Psoas muscle (tissue), 8 donors: ENCODE measurements at places on chromosomes 6 and 20. TPM values are rescaled to one million over a fixed set of nuclear protein-coding genes. Genes with fewer than 3 reads are reported as not detected.

- no peak for DNase-seq
These were observed 5.7 kb downstream of the KDM1B start for GRCh38 chr6:18160911-18161310.

- no peak for DNase-seq
These were observed 619.4 kb downstream of the PHF3 start for GRCh38 chr6:64255000-64255399.

DNA sequence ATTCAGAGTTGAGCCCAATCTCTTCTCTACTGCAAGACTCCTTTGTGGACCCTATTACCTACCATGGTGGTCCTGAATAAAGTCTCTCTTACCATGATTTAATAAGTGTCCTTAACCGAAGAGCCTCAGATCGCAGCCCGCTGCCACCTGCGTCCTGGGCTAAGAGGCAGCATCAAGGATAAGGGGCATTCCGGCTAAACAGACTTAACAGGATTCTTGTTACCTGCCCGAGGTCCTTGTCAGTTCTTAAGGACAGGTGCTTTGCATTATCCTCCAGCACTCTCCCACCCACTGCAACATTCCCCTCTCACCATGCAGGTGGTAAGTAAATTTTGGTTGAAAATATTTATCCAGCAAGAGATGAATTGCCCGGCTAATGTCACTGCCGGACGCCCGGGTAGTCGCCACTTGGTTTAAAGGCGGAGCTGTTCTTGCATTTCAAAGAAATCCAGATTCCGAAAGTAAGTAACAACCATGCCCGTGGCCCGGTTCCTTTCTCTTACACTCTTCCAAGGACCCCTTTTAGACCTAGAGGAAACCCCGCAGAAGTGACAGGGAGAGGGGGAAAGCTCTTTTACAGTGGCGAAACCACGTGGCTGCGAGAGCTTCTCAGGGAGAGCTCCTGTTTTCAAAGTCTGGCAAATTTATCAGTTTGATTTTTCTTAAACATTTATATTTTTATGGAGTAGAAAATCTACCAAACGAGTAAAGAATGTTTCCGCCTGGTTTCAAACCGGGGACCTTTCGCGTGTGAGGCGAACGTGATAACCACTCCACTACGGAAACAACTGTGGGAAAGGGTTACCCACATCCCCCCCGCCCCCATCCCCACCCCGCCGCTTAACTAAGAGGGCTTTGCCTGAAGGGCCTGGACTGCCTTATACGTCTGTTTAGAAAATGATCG, 41.9 kb upstream of the PRSS16 start:
- DNase-seq = no peak

DNA sequence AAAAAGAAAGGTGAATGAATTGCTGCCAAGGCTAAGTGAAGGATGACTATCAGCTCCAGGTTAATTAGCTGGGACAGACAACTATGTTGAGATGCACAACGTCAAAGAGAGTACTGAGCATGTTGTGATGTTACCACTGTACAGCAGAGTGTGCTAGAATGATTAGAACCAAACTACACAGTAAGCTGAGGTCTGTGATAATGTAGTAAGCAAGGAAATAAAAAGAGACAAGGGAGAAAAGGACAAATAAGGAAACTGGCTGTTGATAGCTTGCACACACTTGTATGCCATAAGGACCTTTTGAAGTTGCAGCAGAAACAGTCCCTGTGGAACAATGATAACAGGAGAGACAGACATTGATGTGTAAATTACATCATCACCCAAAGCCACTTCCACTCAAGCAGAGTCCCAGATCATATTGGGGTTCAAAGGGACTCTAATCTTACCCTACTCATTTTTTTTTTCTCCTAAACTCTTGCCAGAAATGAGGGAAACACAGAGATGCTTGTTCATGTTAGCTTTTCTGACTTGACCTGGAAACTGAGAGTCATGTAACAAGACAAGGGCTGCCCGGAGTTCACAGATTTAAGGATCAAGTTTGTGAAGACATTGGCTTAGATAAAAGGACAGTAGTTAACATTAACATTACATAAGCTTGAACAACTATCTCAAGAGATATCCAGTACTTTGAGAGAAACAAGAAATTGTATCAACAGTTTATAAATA, 189.9 kb downstream of the CENPW start:
- no peak for DNase-seq

GRCh38 chr6:4313044-4313686, 177.8 kb upstream of the ECI2 start:
- no peak for DNase-seq

- no peak for DNase-seq
These were observed 104.6 kb upstream of the EXOC2 start for GRCh38 chr6:797479-798077.

DNA sequence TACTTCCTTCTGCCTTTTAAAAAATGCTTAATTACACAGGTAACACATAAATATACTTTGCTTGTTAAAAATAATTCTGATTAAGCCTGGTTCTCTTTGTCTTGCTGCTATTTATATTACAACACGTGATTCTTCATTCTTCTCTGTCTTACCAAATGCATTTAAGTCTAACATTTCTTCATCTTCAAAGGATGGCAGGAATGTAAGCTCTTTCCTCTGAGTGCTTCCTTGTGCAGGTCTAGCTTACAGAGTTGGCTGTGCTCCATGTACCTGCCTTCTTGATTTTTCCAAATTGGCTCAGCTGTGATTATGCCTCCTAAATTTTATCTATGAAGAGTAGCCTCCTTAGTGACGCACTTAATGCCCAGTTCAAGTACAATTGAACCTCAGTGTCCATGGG, 44.4 kb downstream of the RNF144B start:
- DNase-seq = no peak

DNA sequence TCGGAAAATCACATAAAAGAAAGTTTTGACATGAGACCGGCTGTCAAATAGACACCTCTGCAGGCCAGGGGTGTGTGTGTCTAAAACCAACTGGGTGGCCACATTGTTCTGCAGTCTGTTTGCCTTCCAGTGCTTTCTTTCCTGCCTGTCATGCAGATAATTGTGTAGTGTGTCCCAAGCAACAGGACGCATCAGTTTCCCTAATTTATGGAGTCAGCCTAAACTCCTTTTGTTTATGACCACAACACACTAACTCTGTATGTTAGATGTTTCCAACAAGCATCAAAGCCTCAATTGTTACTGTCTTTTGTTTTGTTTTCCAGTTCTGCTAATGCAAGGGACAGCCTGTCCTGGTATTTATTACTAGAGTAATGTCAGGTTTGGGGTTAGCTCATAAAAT, 205.7 kb downstream of the ATXN1 start:
- no peak for DNase-seq

- DNase-seq = no peak
These were observed 144.2 kb downstream of the PACRG start for GRCh38 chr6:162871966-162872365.

DNA sequence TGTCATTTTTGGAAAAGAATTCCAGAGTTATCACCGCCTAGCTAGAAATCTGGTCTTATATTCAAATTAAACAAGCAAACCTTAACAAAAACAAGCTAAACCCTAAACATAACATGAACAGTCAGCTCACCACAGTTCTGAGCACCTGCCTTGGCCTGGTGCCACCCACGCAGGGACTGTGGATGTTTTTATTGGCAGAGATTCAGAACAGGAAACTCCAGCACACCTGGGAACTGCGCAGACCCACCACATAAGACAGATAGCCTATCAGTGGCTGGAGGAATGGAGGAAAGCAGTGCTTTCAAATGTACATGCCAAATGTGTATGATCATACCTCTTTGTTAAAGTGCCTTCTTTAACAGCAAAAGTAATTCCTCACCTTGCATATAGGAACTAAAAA, 8.9 kb downstream of the SLC16A10 start:
- no peak for DNase-seq

DNA sequence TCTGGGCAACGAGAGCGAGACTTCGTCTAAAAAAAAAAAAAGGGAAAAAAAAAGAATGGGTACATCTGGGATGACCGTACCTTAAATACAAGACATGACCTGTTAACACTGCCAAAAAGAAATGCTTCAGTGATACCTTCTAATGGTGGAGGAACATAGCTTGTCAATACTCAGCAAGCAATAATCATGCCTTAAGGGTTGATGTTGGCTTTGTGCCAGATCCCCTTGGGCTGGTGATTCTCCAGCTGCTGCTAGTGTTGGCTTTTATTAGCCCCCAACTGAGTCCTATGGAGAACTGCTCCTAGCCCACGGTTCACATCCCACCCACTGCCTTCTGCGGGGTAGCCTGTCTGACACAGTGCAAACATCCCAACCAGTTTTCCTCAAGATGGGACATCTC, 134.9 kb downstream of the PLCB1 start:
- no peak for DNase-seq

GRCh38 chr6:52522151-52522626, 54.7 kb downstream of the TRAM2 start:
- peak; percentile 67 for DNase-seq

DNA sequence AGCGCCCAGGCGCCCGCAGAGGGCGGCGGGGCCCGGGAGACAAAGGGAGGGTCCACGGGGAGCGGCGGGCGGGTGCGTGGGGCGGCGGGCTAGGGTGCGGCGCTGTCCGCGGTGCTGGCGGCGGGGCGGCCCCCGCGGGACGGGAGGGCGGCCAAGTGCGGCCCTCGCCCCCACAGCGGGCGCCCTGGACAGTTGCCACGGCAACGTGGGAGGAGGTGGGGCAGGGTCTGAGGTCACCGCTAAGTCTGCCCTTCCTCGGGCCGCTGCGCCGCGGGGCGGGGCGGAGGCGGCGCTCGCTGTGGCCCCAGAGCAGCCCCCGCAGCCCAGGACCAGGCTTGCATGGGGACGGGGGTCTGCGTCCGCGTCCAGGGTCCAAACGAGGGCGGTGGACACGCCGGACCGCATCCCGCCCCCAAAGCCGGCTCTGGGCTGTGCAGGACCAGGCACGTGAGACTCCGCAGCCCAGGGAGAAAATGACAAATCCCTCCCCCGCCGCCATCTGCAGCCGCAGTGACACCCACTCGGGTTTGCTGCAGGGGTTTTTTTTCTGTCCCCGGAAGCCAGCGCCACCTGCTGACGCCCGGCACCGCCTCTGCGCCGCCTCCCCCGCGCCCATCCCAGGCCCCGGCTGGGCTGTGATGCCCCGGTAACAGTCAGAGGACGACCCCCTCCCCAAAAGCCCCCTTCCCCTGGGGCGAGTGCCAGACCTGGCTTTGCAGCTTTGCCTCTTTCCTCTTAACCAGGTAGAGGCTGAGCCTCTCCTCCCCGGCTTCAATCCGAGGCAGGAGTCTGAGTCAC, 36.8 kb downstream of the YTHDF1 start:
- peak; percentile 29 for DNase-seq

DNA sequence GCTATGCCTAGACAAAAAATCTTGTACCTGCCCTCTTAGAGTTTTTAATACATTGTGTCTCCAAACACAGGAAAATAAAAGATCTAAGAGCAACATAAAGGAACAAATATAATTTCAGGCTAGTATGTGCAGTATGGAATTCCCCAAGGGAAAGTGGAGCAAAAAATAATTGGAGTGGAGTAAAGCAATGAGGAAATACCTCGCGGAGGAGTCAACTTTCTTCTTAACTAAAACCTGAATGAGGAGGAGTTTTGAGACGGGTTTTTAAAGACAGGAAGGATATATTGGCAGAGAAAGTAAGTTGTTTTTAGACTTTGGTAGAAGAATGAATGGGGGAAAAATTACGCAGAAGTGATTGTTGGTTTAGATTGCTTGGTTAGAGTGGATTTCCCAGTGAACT, 14.0 kb downstream of the HIVEP1 start:
- DNase-seq = no peak

DNA sequence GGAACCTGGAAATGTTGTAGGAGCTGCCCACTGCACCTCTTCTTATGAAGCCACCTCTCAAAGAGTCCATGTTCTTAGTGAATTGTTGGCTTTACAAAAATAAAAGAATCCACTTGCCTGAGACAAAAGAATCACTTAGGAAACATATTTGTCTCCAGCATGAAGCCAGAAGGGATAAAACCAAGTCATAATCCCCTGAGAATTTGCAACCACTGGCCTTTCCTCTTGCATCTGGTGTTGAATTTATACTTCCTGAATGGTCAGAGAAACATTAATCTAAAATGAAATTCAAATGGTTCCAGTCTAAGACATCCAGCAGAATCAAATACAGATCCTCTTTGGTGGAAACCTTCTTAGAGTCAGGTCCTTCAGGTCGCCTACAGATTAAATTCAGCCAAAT, 192.5 kb upstream of the ECI2 start:
- DNase-seq = no peak

DNA sequence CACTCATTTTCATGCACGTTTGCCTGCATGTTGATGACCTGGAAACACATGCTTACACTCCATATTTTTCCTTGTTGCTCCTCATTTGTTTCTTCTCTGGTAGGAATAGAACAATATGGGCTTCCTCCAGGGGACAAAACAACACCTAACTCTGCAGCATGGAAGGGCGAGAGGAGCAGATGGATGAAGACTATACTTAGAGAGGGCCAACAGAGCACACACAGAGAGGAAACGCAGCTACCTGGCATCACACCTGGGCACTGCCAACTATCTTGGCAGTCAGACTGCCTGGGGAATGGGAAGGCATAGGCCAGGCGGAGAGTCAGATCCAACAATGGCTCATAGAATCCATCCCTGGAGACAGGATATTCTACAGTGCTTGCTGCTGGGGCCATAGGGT, 290.9 kb downstream of the CD83 start:
- no peak for DNase-seq

- DNase-seq = no peak
These were observed 278.6 kb upstream of the MAP3K7 start for GRCh38 chr6:90865513-90865912.

DNA sequence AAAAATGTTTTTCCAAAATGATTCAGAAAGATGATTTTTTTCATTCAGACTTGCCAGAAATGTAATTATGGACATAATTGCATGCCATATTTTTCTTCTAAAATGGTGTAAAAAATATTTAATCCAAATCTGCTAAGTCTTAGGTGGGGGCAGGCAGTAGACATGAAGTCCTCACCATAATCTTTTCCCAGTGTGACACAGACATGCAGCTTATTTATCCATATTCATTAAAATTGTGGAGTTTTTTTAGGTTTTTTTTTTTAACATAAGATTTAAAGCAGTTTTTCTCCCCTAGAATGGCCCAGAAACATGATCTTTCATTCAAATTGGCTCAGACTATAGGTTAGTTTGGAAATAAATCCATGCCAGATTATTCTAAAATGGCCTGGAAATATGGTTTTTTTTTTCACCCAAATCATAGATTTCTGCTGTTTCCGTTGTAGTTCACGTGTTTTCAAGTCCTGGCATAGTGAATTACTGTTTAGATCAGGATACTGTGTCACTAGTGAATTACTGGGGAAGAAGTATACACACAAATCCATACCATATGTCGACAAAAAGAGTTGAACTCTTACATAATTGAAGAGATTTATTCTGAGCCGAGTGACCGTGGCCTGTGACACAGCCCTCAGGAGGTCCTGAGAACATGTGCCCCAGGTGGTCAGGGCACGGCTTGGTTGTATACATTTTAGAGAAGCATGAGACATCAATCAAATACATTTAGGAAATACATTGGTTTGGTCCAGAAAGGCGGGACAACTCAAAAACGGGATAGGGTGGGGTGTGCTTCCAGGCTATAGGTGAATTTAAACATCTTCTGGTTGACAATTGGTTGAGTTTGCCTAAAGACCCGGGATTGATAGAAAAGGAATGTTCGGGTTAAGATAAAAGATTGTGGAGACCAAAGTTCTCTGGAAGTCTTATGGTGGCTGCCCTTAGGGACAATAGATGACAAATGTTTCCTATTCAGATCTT, 33.9 kb downstream of the ZNF133 start:
- DNase-seq = no peak

GRCh38 chr6:11025921-11026635, 18.0 kb downstream of the ELOVL2 start:
- DNase-seq = no peak

The CCM2L gene
- polyA plus RNA-seq = 4.0 TPM

The KIF25 gene
- 0.14 TPM for polyA plus RNA-seq

The ID4 gene
- polyA plus RNA-seq = 0.79 TPM

The MRPS18A gene
- polyA plus RNA-seq = 151 TPM

The CRISP3 gene
- polyA plus RNA-seq = not detected

The ZSCAN16 gene
- 7.1 TPM for polyA plus RNA-seq

The HRH3 gene
- not detected for polyA plus RNA-seq
